Iris pigment epithelial cell (primary cell): ENCODE measurements at places on chromosomes 2 and 18.

DNA sequence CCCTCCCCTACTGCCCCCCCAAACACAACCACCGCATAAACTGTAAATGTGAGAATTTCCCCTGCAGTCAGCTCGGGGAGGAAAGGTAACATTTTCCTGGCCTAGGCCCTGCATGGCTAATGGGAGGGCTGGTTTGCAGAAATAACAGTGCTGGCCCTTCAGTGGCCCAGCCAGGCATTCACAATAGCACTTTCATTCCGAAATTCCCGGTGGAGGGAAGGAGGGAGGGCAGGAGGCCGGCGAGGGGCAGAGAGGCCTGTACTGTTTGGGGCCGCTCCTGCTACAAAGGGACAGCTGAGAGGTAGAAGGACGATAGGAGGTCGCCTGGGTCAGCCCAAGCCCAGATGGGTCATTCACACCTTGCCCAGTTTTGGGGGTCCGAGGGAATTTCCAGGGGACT, 11.3 kb downstream of the CYP26B1 start:
- no peak for DNase-seq

GRCh38 chr2:11896386-11896785, 150.0 kb downstream of the LPIN1 start:
- no peak for DNase-seq

- DNase-seq = no peak
Observed at GRCh38 chr2:108228006-108228405, 11.8 kb upstream of the SULT1C3 start.

GRCh38 chr2:190235551-190236075, 84.0 kb downstream of the HIBCH start:
- DNase-seq = no peak

DNA sequence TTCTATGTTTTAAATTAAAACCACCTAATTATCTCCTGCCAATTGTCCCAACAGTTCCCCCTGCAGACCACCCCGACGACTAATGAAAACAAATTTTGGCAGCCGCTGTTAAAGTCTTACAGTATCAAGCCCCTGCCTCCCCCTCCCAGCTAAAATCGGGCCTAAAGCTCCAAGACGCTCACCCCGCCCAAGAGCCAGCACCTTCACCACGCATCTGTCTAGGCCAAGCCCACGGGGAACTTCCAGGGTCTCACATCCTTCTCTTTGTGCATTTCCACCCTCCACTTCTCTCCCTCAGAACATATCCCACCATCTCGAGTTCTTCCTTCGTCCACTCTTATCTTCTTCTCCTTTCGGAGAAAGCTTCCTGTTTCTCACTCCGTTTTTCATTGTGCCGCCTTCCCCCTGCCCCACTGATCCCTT, 445 bp downstream of the PRPF40A start:
- DNase-seq = peak; percentile 33

DNA sequence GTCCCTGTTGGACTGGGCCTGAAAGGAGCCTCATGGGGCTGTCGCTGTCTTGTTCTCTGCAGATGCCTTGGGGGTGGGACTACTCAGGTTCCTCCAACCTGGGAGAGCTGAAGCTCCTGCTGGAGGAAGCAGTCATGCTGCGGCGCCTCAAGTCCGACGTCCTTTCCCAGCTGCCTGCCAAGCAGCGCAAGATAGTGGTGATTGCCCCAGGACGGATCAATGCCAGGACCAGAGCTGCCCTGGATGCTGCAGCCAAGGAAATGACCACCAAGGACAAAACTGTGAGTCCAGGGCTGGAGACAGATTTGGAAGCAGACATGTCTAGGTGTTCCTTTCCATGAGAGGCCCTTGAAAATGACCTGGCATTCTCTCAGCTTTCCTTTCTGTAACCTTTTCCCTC, 38.5 kb downstream of the SMARCAL1 start:
- DNase-seq = no peak

DNA sequence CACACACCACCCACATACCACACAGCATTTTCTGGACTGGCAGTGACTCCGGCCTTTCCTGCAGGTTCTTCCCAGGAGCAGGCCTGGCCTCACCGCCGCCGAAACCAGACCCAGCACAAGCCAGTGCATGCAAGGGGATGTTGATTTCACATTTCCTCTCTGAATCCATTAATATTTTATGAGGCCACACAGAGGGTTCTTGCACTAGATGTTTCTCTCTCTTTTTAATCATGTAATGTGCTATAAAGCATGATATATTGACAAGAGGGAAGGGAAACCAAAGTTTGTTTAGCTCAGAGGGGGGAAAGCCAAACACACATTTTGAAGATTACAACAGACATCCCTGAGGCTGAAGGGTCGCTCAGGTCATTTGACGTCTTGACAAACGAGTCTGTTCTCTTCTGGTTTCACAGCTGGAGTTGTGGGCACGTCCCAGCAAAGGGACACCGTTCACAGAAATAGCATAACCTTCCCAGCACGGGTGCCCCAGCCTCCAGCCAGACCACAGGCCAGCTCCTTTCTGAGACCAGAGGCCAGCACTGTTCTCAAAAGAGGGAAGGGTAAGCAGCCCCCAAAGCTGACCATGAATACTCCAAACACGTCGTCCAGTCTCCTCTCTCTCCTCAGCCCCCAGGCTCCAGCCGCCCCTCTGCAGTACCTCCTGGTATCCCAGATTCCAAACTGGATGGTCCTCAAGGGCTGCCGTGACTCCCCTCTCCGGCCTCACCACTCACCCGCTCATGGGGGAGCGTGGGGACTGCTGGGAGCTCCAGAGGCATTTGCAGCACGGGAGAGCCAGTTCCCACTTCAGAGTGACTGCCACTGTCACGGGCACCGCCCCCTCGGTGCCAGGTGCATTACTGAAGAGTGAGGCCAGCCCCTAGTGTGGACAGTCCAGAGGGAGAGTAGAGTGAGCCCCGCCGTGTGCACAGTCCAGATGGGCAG, 340.3 kb upstream of the SALL3 start:
- no peak for DNase-seq

GRCh38 chr2:239561446-239562001, 160.7 kb upstream of the HDAC4 start:
- peak; percentile 64 for DNase-seq

- peak; percentile 24 for DNase-seq
Observed at GRCh38 chr2:70828914-70829824, 6.4 kb downstream of the CD207 start.

DNA sequence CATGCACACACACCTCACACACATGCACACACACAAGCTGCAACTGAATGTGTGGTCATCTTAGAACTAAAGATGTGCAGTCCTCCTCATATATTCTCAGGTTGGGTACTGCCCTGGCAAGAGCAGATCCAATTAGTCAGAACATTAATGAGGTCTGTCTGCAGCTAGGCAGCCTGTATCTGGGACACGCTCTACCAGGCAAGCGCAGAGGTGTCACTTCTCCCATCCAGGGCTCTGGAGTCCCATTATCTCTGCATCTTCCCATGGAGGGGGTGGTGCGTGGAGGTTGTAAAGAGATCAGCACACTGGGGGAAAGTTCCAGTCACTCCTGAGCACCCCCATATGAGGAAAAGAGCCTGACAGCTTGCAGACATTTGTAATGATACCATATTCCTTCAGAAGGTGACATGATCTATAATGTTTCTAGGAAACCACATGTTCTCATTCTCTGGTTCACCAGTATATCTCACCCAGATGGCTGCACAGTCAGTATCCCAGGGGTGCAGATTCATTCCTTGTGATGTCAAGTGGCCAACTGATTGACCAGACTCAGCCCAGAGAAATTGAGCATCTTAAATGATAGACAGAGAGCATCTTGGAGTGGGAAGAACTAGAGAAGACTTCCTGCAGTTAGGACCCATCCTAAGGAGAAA, 95.4 kb downstream of the RTN4 start:
- no peak for DNase-seq

DNA sequence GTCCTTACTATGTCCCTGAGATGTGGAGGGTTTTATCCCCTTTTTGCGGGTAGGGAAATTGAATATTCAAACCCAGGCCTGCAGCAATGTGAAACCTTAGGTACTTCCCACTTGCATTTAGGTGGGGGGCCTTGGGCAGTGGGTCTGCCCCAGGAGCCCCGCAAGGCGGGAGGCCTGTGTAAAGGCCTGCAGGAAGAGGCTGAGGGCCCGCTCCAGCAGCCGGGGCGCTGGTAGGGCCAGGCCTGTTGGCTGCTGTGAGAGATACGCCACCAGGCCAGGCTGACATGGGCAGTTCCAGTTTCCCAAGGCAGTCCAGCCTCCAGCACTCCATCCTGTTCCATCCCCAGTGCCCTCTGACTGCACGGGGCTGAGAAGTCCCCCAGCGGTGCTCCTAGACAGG, 64.2 kb downstream of the GBX2 start:
- no peak for DNase-seq

DNA sequence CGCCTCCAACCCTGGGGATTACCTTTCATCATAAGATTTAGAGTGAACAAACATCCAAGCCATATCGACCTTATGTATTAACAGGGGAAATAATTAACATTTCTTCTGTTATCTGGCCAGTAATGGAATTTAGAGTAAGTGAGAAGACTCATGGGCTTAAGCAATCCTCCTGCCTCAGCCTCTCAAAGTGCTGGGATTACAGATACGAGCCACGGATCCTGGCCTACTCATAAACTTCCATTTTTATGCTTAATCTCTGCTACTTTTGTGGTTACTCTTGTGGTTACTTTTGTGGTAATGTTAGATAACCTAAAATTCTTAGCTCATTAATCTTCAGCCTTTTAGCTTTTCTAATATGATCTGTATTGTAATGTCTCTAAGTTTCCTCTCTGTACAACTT, 159.3 kb upstream of the SLC8A1 start:
- peak; percentile 1 for DNase-seq

DNA sequence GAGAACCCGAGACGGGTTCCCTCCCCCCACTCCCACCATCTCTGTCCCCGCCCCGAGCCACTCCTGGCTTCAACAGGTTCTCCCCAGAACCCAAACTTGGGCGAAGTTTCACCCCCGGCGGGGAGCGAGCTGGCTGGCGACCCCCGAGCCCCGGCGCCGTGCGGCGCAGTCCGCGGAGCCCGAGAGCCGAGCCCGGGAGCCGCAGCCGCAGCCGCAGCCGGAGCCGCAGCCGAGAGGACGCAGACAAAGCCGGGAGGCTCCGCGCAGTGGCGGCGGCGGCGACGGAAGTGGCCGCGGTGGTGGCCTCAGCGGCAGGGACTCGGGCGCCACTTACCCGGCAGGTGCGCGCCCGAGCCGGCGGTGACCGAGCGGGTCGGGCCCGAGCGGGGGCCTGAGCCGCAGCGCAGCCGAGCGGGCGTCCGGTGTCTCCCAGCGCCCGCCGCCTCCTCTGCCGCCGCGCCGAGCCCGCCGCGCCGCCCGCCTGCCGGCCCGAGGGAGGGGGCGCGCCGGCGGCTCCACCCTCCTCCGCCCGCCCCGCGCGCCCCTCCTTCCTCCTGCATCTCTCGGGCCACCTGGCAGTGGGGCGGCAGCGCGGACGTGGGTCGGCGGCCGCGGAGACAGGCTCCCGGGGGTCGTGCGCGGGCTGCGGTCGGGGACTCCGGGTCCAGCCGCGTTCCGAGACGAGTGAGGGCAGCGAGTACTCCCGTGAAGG, at the start of gene ECEL1:
Gene ECEL1 (minus strand): TSS at position 450 of the 712 bp plus-strand sequence. CDS start 1,181 bp downstream, outside the sequence.
- no peak for DNase-seq

DNA sequence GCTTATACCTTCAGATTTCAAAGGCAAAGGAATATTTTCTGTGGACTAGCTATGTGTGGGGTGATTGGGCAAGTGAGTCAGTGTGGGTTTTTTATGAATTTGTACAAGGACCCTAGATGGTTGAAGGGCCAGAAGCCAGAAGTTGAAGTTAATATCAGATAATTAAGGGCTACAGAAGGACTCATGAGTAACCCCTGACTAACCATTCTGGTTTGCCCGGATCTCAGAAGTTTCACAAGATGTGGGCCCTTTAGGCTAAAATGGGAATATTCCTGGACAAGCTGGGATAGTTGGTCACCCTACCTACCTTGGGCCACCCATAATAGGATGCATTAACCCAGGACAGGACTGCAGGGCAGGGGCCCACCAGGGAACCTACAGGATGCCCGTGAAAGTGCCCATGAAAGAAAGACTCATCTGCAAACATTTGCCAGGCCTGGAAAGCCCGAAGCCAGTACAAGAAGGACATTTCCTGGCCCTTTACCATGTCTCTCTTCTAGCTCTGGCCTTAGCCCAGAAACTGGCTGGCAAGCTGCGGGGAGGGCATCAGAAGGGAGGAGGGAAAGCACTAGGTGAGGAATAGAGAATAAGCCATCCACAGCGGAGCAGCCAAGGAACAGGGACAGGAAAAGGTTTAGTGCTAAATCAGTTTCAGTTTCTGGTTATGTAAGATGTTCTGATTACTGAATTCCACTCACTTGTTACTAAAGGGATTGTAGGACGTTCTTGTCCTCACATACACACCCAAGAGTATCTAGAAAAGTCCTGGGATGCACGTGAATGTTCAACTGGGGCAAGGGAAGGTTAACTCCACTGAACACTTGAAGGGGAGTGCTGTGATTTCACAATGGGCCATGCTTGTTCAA, 33.6 kb downstream of the GCG start:
- peak; percentile 80 for DNase-seq

DNA sequence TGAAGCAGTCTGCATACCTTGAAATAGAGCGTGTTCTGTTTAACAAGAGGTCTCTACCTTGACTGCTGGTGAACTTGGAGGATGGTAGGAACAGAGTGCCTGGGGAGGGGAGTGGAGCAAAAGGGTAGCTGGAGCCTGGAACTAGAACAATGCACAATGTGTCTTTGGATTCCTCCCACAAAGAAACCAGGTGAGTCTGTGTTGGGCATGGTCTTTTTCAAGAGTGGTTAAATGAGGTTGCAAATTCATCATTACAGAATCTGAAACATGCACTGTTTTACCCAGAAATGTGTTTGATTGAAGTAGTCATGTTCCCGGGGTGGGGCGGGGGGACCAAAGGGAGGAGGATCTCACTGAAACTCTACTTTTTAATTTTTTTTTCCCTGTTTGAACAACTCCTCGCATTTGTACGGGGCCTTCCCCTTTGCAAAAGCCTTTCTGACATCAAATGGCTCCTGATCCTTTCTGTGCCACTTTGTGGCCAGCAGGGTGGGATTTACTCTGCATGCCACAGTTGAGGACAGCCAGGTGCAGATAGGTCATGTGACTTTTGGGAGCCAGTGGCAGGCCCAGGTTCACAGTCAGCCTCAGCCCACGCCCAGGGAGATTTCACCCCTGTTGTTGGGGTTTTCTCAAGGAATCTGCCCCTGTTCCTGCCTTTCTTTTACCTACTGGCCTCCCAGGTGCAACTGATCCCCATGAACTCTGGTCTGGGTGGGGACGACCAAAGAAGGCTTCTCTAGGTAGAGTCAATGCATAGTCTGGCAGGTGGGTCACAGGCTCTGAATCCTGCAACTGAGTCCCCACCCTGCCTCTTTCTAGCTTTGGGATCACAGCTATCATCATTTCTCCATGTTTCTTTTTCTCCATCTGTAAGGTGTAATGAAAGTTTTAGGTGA, 28.2 kb downstream of the MYCN start:
- DNase-seq = no peak

- DNase-seq = peak; percentile 99
Observed at GRCh38 chr18:24075767-24076597, 61.4 kb downstream of the TTC39C start.
